CD14-positive monocyte (primary cell): ENCODE measurements at places on chromosomes 2 and 18. TPM values are rescaled to one million over a fixed set of nuclear protein-coding genes. Genes with fewer than 3 reads are reported as not detected.

- peaks cover 8% of the 10 kb centered on the region for H3K4me1 ChIP-seq
- H3K27me3 ChIP-seq: no peaks in the 10 kb centered on the region
- no peak overlapping the region for H3K4me3 ChIP-seq
- H3K27ac ChIP-seq: no peak overlapping the region
Observed at GRCh38 chr2:54681416-54681815, 42.0 kb upstream of the EML6 start.

The PROKR1 gene
- 0.01 TPM in 1 of 2 replicates, not detected in the other for polyA plus RNA-seq

The FAM98A gene
- 9.6 TPM for polyA plus RNA-seq

DNA sequence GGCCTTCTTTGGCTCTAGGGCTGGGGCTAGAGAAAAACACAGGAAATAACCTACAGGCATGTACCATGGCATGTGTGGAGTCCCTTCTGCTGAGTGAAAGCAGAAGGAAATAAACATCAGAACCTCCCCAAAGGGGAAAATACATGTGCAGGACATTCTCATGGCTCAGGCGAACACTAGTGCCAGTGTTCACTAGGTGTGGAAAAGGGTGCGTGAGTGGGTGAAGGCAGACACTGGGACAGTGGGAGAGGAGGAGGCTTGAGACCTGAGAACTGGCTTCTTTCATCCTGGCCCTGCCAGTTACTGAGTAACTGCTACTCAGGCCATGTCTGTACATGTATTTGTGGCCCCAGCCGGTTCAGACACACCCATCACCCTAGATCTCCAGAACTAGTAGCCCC lies 268.2 kb downstream of the PRKCE start:
- no peak overlapping the region for H3K4me3 ChIP-seq
- no peaks in the 10 kb centered on the region for H3K27me3 ChIP-seq
- H3K4me1 ChIP-seq: peaks cover 18% of the 10 kb centered on the region

DNA sequence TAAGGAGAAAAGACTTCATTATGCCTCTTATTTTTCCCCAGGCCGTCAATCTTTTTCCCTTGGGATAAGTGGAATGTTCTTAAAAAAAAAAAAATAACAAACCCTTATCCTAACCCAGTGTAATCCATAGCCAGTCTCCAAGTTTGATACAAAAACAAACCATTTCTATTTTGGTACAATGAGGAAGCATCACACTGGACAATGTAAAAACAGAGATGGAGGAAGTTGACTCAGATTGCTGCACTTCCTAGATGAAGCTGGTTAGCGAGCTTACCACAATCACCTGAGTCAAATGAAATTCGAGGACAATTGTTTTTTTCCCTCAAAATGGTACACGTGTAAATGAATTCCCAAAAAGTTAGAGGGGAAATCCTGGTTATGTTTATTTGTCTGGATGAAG lies 259.7 kb downstream of the TCF4 start:
- peak; percentile 66 for DNase-seq
- H3K4me1 ChIP-seq: peaks cover 29% of the 10 kb centered on the region
- H3K4me3 ChIP-seq: peak overlapping the region; percentile 16
- no peaks in the 10 kb centered on the region for H3K36me3 ChIP-seq

The MSTN gene
- polyA plus RNA-seq: not detected
